ENCODE measurements at places on chromosomes 6 and 20. TPM values are rescaled to one million over a fixed set of nuclear protein-coding genes. Genes with fewer than 3 reads are reported as not detected.

DNA sequence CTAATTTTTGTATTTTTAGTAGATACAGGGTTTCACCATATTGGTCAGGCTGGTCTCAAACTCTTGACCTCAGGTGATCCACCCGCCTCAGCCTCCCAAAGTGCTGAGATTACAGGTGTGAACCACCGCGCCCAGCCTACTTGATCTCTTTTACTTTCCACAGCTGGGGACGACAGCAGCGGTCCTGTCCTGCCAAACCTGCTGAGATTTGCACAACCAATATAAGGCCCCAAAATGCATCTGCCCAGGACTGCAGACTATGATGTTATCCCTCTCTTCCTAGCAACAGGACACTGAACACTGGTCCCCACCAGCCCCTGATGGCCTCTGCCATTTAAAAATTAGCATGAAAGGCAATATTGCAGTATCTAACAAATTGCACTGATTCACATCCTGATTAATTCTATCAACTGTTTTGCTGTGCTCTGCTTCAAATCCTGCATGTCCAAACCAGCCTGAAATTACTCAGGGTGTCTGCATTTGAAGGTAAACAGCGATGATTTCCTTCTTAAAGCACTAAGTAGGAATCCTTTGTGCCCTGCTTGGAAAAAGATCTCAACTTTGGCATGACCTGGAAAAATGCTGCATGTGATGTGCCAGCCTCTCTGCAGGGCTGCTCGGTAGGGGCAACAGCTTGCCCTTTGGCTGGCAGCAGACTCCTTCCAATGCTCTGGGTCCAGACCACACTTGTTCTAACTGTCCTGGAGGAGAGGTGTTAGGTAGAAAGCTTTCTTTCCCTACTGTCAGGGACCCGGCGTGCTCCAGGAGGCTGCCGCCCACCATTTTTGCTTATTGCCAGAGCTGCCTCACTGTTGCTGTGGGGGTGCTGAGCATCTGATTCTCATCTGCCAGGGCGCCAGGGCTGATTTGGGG is 27.4 kb upstream of the PXDC1 start:
- no peak for DNase-seq

DNA sequence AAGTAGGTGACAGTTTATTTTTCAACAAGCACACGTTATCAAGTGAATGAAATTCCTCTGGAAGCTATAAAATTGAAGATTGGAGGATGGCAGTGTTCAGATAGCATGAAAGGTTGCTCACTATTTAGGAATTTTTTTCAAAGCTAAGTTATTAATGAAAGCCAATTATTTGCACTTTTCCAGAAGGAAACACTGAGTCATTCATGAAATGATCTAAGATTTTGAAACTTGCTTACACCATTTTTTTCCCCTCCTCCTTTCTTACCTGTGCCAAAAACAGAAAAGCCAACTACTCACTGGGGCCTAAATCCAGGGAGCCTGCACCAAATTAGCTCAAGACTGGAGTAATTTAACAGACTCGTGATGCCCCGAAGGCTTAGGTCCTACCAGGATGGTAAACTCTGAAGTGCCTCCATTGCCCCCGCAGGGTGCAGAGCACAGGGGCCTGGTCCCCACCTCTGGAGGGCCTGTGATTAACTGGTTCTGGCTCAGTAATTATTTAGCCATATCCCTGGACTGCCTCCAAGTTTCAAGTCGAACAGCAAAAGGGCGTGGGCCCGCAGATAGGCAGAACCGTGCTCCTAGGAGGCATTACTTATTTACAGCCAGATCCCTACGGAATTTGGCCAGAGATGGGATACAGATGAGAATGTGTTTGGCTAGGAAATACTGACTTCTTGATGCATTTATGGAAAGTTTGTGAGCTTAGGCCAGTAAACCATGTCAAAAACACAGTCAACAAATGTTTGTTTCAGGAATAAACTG is 28.0 kb upstream of the ZNF217 start:
- no peak for DNase-seq

DNA sequence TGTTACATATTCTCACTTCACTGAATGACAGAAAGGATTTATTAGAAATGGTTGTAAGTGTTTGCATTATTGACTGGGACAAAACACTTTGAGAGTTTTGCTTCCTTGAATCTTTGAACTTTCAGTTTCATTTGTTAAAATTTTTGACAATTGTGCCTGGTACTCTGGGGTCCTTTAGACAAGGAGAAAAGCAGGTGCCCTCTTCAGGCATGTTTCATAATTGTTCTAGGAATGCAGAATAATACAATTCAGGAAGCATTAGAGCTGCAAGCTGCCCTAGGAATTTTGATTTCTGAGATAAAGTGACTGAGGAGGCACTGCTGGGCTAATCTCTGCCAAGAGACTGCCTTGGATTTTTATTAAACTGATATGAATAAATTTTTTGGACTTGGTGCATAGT is 49.7 kb downstream of the TOP1 start:
- DNase-seq: no peak

DNA sequence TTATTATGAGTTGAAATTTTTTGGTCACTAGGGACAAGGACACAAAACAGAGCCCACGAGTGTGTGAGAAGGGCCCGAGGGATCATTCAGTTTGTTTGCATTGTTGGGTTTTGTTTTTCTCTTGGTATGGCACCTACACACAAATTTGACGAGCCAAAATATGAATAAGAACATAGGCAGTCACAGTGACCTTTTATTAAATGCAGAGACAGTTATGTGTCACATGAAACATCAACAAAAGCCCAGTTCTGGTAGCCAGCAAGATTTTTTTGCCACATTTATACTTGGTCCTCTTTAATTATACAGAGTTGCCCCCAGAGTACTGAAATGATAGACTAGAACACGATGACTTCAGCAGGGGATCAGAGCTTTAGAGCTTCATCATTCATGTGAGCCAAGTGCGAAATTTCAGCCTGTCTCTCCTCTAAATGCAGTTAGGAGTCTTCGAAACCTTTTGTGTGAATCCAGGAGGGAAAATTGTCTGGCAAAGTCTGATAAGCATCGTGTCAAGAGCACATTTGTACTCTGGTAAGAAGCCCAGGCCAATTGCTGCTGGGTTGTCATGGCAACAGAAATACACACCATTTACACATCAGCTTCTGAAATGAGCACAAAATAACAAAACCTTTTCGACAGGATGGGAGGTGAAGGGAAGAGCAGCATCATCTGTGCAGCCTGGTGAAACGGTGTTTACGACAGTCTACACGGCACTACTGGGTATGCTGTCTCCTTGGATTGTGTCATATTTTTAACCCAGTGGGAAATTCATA is 79.2 kb upstream of the RIPOR2 start:
- no peak for DNase-seq

The PHACTR1 gene
- total RNA-seq: 1.6 TPM

GRCh38 chr20:59164686-59165391 is 1.2 kb downstream of the ZNF831 start:
- no peak for DNase-seq

The SLC52A3 gene
- total RNA-seq: not detected

DNA sequence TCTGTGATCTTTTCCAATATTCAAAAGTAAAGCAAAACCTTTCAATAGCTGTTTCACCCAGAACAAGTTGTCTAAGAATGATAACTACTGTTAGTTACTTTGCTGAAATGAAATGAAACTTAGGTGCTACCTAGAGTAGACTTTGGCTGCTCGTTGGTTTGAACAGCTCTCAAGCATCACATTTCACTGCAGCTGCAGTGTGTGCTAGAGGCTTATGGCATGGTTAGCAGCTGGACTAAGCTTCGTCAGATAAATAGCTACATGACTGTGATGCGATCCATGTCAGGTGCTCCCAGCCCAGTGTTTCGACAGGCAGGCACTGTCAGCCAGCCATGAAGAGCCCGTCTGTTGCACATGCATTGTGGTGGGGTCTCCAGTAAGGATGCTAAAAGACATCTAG is 201.1 kb downstream of the TFAP2B start:
- no peak for DNase-seq

DNA sequence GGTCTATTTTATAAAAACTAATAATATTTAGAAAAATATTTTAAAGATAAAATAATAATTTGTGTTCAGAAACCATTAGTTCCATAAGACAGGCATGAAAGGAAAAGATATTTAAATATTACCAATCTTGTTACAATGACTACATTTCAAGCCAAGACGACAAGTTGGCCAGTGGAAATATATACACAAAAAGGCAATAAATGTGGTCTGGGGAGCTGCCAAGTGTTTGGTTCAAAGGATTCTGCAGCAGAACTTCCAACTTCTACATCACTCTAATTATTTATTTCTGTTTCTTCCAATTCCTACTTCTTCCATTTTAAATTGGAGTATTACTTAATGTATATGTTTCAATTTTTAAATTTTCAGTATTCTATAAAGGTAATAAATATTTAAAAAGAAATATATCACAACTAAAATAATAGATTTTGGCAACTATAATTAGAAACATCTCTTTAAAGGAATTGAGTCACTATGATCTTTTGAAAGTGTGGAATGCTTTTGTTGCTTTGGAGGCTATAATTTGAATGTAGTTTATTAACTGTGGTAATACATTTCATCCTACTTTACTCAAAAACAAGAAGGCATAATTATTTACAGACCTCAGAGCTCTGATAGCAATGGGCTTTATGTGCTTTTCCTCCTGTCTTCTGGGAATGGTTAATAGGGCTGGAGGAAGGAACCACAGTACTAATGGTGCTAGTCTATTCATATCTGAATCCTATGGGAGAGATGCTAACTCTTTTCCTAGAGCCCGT is 129.7 kb upstream of the FAM184A start:
- DNase-seq: no peak

DNA sequence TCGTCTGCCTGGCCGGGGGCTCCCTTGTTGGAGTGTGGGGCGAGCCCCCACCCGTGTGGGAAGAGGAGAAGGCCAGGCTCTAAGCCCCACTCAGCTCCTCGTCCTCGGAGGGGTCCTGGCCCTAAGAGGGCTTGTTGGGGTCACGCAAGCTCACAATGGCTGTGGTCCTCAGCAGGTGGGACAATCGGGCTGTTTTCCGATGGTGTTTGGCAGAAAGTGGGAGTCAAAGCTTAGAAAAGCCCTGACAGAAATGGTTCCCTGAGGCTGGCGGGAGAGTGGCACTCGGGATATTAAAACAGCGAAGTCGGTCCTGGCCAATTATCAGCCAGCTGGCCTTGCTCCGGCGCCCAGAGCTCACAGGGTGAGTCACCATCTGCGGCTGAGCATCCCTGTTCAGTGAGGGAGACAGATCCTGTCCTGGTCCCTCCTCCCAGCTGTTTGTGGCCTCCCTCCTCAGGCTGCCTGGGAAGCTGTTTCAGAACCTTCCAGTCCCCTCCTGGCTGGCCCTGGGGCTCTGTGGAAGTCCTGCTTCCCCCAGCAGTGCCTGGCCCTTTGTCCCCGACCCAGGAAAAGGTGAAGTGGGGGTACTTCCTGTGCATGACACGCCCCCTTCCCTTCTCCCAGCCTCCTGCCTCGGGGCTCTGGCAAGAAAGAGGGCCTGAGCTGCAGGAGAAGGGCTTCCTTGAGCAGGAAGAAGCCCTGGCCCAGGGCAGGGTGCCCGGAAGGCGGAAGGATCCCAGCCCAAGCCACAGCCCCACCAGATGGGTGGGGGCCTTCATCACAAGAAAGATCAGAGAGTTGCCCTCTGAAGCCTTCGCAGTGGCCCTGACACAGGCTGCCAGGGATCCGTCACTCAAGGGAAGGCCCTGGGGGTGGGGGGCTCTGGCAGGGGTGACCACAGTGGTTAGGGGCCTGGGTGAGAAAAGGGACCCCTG is 53.6 kb upstream of the BHLHE23 start:
- no peak for DNase-seq

GRCh38 chr20:38873050-38873581 is 53.1 kb upstream of the FAM83D start:
- DNase-seq: peak; percentile 95

DNA sequence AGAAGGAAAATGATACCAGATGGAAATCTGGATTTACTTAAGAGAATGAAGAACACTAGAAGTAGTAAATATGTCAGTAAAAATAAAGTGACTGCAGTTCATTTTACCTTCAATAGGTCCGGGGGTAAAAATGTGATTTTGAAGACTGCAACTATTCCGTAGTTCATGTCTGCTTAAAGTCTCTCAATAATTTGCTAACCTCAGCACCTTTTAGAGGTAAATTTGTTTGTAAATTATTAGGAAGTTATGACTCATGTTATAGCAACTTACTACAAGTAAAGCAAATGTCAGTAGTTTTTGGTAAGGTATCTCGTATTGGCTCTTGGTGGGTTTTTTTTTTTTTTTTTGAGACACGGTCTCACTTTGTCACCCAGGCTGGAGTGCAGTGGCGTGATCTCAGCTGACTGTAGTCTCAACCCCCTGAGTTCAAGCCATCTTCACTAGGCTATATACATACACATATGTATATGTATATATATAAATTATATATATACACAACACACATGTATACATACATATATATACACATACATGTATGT is 32.1 kb downstream of the BICRAL start:
- no peak for DNase-seq

GRCh38 chr20:63494420-63495166 is 4.3 kb downstream of the EEF1A2 start:
- no peak for DNase-seq

GRCh38 chr20:18796282-18796833 is 17.2 kb upstream of the SCP2D1 start:
- no peak for DNase-seq

- no peak for DNase-seq
Measured at GRCh38 chr6:14917109-14917910, 328.6 kb upstream of the JARID2 start.

DNA sequence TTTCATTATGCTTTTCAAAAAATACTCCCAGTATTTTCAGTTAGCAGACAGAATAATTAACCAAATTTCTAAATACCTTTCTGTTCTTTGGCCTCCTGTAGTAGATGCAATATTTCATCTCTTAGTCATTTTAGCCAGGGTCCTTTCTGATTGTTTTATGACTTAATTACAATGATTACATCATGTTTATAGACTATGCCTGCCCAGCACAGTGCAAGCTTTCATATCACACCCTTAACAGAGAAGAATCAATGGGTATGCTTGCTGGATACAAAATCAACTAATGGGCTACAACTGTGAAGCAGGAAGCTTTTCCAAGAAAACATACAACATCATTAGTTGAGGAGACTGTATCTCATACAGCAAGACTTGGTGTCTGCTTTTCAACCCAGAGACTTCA is 119.8 kb upstream of the NRSN1 start:
- no peak for DNase-seq

GRCh38 chr6:109491207-109491938 is 8.4 kb upstream of the ZBTB24 start:
- DNase-seq: no peak

Measured in CD8-positive, alpha-beta T cell (primary cell).